ENCODE measurements at places on chromosomes 16 and 17.
A peak's percentile ranks its signal among the peaks of the same experiment; 100 is the strongest.

- no peak for DNase-seq
Measured at GRCh38 chr17:80259457-80260068, 1.1 kb upstream of the RNF213 start.

GRCh38 chr16:59993101-59993500 is 1259.0 kb upstream of the GOT2 start:
- peak; percentile 42 for DNase-seq

GRCh38 chr17:76341301-76341700 is 12.4 kb downstream of the PRPSAP1 start:
- DNase-seq: no peak

- DNase-seq: peak; percentile 62
Measured at GRCh38 chr17:38585056-38585917, 20.5 kb downstream of the SRCIN1 start.

DNA sequence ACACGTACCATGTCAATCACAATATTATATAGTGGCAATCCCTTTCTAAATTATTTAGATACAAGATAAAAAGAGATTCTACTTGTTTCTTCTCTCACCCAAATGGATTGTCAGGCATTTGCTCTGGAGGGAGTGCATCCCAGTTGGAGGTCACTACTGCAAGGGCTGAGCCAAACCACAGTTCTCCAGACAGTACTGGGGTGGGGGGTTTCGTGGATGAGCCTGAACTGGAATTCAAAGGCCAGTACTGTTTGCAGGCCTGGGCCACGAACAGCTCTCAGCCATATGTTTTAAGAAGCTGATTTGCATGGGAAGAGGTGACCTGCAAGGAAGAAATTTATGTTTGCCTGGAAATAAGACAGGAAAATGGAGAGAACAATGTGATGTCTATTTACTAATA is 314.9 kb downstream of the PMP22 start:
- DNase-seq: no peak

GRCh38 chr17:5866978-5867377 is 203.2 kb upstream of the WSCD1 start:
- DNase-seq: no peak

GRCh38 chr17:76252040-76252954 is 12.0 kb upstream of the RNF157 start:
- DNase-seq: no peak

DNA sequence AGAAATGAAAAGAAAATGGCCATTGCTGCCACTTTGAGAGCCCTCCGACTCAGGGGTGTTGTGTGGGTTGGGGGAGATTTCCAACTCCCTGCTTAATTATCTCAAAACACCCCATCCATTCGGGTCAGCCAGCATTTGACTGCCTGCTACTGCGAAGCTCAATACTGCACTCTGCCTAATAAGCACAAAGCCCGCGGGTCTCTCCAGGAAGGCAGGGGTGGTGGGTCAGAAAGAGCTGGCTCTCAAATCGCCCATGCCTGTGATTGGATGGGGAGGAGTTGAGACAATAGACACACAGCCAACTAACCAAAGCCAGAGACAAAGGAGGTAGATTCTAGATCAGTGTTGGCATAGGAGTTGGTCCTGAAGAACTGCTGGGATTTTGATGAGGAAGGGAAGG is 2.3 kb upstream of the XAF1 start:
- DNase-seq: no peak

GRCh38 chr16:6645768-6646568 is 686.7 kb upstream of the RBFOX1 start:
- peak; percentile 46 for DNase-seq

DNA sequence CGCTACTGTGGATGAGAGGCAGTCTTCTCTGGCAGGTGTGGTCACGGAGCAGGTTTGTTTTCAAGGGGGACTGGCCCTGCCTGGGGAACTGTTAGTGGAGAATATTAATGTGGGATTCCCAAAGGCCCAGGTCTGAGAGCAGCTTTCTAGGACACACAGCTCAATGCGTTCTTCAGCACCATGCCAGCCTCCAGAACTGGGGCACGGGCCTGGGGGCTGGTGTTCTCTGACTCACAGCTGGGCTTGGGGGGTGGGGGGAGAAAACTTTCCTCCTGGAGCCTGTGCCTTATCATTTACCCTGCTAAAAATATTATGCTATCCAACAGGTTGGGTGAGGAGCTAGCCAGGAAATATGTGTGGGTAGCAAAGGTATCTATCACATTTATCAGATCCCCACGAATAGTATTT is 13.5 kb upstream of the LHX1 start:
- DNase-seq: no peak

GRCh38 chr16:85349365-85350145 is 237.3 kb upstream of the CIBAR2 start:
- no peak for DNase-seq

GRCh38 chr17:59619035-59619297 is 729 bp upstream of the CLTC start:
- no peak for DNase-seq

DNA sequence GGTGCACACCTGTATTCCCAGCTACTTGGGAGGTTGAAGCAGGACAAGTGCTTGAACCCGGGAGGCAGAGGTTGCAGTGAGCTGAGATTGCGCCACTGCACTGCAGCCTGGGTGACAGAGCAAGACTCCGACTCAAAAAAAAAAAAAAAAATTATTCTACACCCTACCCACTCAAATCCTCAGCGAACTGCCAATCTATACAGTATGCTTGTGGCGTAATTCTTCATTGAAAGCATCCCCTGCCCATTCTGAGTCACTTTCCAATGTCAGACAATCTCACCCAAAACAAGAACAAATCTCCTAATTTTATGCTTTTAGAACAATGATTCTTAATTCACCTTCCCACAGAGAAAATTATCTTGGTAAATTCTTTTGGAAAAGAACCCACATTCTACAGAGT is 12.0 kb downstream of the AMFR start:
- no peak for DNase-seq

DNA sequence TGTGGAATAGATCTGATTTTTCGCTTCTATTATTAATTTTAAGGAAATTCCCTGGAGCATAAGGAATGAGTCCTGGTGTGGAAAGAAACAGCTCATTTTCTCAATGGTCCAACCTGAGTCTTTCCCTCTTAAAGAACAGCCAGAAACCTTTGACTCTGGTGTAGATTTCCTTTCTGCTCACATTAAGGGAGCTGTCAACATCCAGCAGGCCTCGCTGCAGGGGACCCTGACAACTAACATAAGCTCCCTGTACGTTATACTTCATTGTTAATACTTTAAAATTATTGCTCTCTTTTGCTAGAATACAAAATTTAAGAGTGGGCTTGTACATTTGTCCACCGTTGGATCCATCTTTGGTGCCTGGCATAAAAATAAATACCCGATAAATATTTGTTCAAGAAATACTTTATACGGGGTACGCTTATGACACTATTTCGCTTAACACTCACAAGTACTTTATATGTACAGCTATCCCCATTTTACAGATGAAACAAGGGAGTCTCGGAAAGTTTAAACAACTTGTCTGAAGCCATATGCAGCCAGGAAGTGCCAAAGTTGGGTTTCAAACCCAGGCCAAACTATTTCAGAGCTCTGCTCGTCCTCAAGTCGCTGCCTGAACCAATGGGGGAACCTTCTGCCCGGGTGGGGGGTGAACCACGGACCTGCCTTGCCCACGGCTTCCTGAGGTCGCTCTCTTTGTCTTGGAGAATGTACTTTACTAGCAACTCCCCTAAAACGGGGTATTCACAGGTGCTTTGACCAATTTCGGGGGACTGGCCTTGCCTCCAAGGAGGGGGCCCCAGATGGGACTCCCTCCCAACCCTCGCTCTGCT is 611 bp downstream of the SMARCE1 start:
- DNase-seq: peak; percentile 50

DNA sequence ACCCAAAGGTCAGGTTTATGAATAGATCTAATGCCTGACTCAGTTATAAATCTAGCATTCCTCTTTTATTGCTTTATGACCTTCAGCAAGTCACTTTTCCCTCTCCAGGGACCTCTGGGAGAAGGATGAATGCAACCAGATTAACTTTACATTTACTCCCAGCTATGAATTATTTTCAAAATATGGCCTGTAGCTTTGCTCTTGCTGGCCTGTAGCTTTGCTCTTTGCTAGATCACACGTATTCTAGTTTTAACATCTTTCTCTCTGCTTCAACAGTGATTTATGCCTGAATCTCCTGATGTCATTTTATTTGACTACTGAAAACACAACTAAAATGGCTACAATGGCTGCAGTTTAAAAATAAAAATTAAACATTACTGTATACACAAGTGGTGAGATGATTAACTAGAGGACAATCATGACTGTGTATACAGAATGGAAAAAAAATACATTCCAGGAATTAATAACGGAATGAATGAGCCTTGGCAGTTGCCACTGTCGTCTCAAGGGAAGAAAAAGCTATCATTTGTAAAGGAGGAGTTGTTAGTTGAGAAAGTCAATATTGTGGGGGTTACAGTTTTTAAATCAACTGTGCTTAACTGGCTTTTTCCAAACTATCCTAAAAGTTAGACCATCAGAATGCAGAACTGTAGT is 434.5 kb upstream of the GOT2 start:
- no peak for DNase-seq

DNA sequence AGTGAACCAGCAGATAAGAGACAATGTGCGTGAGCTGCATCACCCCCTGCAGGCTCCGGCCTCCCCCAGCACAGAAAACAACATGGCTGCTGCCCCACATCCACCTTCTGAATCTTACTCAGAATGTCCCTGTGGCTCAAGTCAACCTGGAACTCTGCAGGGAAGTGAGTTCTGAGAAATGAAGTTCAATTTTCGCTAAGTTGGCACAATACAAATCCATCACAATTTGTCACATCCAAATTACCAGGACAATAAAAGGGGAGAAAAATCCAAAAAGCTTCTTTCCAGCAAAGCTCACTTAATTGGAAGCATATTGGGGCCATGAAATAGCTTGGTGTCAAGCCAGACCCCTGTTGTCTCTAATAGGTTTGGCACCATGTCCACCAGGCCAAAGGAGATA is 38.1 kb downstream of the CLEC19A start:
- DNase-seq: no peak

- DNase-seq: no peak
Measured at GRCh38 chr17:40602445-40603443, 37.5 kb upstream of the CCR7 start.

- no peak for DNase-seq
Measured at GRCh38 chr16:27726621-27727261, 176.8 kb downstream of the KATNIP start.

- DNase-seq: peak; percentile 63
Measured at GRCh38 chr16:26645614-26646013, 421.1 kb upstream of the C16orf82 start.

- DNase-seq: no peak
Measured at GRCh38 chr16:75931043-75931442, 204.8 kb upstream of the CPHXL start.

DNA sequence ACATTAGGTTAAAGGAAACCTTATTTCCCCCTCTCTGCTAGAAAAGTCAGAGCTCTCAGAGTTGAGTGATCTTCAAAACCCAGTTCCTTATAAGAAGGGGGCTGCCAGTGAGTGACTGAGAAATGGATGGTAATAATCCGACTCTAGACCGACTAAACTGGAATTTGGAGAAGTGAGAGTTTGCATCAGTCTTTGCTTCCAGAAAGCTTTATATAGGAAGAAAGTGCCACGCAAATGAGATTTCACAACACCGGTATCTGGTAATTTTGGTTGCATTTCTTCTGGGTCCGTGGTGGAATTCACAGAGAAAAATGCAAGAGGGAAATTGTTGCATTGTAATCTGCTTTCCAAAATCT is 271.4 kb downstream of the MAF start:
- DNase-seq: no peak

DNA sequence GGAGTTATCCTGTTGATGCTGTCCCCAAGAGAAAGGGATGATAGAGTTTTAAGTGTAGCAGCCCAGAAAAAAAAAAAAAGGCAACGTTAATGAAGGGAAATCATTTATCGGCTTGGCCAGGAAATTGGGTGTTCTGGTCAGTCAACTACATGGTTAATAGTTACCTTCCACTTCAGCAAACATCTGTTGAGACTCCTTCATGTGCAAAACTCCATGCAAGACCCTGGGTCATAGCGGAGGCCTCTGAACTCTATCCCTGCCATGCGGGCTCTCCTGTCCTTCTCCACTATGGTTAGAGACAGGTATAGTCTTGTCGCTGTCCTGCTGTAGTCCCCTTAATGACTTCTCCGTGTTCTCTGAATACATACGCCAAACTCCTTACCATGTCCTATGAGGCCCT is 3.5 kb upstream of the LYRM9 start:
- DNase-seq: no peak

GRCh38 chr17:4786516-4786915 is 352 bp upstream of the VMO1 start:
- DNase-seq: no peak

DNA sequence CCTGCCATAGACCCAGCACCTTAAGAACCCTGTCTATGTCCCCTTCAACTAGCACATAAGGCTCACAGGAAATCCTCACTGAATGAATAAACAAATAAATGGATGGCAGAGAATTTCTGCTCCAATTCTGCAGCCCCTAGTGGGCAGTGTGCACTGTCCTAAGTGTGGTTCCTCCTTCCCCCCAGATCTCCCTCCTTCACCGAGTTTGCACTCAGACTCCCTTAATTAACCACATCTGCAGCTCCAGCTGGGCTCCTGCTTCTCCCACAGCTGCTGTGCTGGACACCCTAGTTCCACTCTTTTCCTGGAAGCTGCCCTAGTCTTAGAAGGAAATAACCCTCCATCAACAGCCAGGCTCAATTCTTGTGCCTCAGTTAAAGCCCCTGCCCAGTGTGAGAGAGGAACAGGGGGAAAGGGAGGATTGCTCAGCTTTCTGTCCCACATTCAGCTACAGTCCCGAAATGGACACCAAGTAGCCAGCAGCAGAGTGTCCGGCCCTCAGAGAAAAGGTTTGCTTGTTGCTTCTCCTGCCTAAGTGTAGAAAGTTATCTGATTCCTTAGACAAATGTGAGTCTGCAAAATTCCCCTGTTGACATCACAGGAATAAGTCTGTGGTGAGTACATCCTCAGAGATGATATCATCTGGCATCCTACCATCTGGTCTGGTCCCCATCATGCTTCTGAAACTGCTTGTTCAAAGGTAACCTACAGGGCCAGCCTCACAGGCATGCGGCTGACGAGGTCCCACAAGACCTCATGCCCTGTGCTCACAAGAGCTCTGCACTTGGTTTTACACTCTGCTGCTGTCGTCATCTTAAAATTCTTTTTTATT is 12.3 kb downstream of the LRRC3C start:
- DNase-seq: peak; percentile 38

DNA sequence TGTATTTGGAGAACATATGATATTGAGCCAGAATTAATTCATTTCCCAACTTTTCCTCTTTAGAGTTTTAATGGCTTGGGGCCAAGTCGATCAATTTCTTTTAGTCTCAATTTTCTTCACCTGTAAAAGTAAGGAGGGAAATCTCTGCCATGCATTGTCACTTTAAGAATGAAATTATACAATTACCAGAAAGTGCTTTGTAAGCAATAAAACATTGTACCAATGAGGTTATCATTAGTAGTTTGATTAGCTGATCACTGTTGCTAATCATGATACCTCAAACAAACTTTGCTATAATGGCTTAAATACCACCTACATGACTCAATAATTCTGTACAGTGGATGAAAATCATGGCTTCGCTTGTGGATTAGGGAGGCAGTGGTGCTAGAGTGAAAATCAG is 1525.8 kb upstream of the GOT2 start:
- no peak for DNase-seq

All from WERI-Rb-1 (cell line).